Stimulated activated CD4-positive, alpha-beta T cell treated with anti-CD3 and anti-CD28 coated beads, Interleukin-4, amount 100 ng/mL, for 48 hours (primary cell): ENCODE measurements at places on chromosomes 6 and 20.
A peak's percentile ranks its signal among the peaks of the same experiment; 100 is the strongest.

DNA sequence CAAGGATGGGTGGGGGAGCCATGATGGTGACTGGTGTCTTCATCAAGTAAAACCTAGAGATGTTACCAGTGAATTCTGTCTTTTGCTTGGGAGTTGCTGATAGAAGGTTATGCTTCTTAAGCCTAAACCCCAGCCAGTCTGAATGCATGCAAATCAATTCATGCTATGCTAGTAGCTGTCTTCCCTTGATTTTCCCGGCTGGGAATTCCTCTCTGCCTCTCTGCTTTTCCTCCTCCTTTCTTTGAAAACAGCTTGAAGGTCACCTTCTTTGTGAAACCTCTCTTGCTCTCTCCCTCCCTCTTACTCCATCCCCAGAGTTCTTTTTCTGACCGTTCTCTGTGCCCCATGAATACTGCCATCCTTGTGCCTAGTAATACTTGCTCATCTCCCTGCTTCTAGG lies 58.9 kb downstream of the TMEM200A start:
- no peak for DNase-seq

GRCh38 chr6:133136177-133136880 lies 104.8 kb upstream of the EYA4 start:
- DNase-seq, result no peak

DNA sequence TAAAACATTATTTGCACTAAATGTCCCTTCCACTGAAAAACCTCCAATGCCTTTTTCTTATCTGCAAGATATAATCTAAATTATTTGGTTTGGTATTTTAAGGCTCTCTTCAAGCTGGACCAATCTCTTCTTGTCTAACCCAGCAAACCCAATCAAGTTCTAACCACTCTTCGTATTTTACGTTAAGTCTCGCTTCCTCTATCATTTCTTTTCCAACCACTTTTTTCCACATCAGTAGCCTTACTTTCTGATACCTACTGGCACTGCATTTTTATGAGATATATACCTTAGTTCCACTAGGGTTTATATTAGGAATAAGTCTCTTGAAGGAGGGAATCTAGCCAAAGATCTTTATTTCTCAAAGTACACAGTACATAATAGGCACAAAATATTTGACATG lies 19.1 kb downstream of the FBXL4 start:
- DNase-seq, result no peak

- no peak for DNase-seq
Observed at GRCh38 chr6:140670021-140670420, 1295.6 kb upstream of the CITED2 start.

- no peak for DNase-seq
Observed at GRCh38 chr6:47135772-47136171, 93.6 kb upstream of the ADGRF1 start.

- DNase-seq, result no peak
Observed at GRCh38 chr6:169827290-169827717, 75.9 kb downstream of the ERMARD start.

- no peak for DNase-seq
Observed at GRCh38 chr20:1242530-1242929, 16.7 kb downstream of the RAD21L1 start.

GRCh38 chr6:41546475-41546865 lies 289 bp downstream of the FOXP4 start:
- DNase-seq, result peak; percentile 27

DNA sequence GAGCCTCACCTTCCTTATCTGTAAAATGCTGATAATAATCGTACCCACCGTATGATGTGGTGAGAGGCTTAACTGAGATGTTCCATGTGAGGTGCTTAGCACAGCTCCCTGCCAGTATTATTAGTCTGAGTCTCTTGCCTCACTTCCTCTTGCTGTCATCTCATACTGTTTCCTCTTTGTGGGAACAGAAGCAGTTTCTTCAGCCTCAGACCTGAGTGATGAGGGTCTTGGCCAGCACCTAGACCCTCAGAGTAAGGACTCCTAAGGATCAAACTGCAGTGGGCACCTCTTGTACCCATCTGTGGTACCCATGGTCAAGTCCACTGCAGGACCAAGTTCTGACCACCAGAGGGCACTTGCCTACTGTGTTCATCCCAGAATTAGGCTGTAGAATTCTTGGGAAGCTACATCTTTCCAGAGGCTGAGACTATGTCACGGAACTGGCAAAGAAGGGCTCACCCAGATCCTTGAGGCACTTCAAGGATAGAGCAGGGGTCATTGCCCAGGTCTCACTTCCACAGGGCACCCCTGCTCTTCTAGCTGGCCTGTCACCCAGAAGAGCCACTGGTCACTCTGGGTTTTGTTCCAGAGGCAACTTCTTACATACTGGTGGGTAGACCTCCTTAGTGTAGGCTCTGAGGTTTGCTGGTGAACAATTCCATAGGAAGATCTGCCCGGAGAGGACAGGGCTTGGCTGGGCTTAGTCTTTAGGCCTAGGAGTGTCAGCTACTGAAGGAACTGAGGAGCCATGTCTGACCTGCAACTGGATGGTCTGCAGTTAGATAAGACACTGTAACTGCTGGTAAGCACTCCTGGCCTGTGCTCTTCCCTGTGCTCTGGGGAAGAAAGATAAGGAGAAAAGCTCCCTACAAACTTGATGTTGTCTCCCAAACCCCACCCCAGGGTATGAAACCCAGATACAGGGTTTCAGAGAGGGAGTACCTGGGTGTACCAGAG lies 20.6 kb upstream of the SGK2 start:
- DNase-seq, result peak; percentile 31

- no peak for DNase-seq
Observed at GRCh38 chr6:5556011-5556410, 294.7 kb downstream of the FARS2 start.

- DNase-seq, result no peak
Observed at GRCh38 chr6:159934181-159934580, 34.7 kb upstream of the IGF2R start.

DNA sequence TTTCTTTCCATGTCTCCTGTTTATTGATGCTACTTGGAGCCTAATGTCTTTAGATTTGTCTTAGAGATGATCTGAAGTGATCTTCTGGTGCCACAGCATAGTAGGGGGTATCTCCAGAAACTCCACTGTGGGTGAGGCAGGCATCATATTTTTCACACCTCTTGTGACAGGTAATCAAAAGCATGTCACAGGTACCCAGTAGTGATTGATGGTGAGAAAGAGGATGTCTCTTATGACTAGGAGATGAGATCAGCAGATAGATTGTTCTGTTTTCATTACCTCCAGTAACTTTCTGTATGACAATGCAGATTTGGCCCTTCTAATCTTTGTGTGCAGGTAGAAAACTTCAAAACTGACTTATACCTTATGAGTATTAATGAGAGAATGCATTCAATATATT lies 13.5 kb downstream of the NCOA7 start:
- DNase-seq, result no peak
